ENCODE measurements at places on chromosomes 7 and 10.

DNA sequence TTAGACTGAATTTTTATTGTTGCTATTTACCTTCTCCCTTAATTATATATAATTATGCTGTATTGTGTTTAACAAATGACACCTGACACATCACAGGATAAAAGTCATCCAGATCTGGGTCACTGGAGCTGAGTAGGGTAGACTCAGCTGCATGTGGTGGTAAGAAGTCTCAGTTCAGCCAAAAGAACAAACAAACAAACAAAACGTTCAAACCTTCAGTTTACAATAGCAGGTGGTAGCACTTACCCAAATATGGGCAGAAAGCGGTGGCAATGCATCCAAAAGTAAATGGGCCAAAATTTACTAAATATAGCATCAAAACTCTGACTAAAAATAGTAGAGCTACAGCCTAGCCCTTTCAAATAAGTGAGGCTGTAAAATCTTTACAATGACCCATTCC is 42.2 kb downstream of the ZWINT start:
- no peak for DNase-seq

GRCh38 chr7:147079921-147080420 is 963.4 kb downstream of the CNTNAP2 start:
- DNase-seq = no peak

GRCh38 chr7:27955011-27955410 is 215.0 kb downstream of the TAX1BP1 start:
- no peak for DNase-seq

DNA sequence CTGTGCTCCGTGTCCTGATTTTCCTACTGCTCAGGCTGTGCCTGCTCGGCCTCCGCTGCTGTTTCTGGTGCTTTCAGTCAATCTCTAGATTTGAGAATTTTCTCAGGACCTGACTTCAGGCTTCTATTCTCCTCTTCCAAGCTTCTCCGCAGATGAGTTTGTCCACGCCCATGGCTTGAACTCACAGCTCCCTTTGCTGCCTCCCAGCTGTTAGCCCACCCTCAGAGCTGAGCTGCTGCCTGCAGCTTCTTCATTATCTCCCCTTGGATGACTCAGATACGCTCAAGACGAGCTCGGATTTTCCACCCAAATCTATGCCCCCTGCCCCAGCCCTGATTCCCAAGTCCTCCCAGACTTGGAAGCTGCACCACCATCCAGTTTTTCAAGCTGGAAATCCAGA is 104.7 kb downstream of the FGFR2 start:
- no peak for DNase-seq

- DNase-seq = no peak
Observed at GRCh38 chr7:137462074-137462715, 118.7 kb upstream of the PTN start.

DNA sequence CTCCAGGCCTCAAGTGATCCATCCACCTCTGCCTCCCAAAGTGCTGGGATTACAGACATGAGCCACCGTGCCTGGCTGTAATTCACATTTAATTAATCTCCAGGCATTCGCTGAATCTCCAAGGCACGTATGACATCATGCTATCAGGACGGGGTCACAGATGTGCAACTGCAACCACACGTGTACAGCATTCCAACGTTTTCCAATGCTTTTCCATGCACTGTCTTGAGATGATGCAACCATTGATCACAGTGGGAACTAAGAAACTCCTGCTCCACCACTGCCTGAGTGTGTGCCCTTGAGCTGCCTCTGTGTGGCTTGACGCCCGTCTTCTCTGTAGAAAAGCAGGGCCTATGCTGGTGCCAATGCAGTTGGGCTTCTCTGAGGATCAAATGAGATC is 119.8 kb upstream of the LYZL2 start:
- DNase-seq = no peak

- DNase-seq = no peak
Observed at GRCh38 chr7:11648101-11648500, 183.9 kb downstream of the THSD7A start.
